ENCODE measurements at places on chromosomes 13 and 19.
A peak's percentile ranks its signal among the peaks of the same experiment; 100 is the strongest.

- no peak for DNase-seq
These were observed 18.3 kb downstream of the FBXO27 start for GRCh38 chr19:39014037-39014436.

DNA sequence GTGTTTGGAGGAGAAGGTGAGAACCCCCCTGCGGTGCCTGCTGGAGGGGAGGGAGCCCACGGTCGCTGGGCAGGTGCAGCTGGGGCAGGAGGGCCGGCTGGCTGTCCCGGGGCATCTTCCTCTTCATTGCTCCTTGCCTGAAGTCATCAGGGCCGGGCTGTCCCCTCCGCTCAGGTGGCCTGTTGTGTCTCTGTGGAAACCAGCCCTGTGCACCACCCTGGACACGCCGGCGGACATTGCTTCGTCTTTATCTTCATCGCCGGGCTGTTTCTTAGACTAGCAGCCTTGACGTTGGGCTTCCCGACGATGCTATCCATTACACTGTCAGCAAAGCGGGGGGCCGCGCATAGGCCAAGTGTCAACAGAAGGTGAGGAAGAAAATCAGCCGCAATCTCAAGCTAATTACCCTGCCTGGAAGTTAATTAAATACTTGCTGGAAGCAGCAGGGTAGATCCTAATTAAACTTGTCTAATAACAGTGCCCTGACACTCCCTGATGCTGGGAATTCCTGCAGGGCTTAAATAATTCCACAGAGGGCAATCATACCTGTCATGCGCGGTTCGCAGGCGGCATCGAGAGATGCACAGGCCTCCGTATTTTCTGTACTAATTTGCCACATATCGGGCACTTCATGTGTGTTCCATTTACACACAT is 111.4 kb upstream of the SOX1 start:
- DNase-seq: no peak

DNA sequence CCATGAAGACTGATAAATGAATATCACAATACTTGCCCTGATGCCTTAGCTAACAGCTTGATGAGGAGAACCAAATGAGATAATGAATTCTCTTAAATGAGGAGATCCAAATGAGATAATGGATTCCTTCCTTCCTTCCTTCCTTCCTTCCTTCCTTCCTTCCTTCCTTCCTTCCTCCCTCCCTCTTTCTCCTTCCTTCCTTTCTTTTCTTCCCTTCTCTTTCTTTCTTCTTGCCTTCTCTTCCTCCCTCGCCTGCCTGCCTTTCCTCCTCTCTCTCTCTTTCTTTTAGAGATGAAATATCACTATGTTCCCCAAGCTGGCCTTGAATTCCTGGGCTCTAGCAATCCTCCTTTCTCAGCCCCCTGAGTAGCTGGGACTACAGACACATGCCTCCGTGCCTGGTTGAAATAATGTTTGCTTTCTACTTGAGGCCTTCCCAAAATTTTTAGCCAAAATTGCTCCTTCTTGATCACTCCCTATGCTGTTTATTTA is 4.0 kb upstream of the SLAIN1 start:
- no peak for DNase-seq

- DNase-seq: peak; percentile 52
These were observed 43.9 kb downstream of the SIAH3 start for GRCh38 chr13:45807520-45808099.

DNA sequence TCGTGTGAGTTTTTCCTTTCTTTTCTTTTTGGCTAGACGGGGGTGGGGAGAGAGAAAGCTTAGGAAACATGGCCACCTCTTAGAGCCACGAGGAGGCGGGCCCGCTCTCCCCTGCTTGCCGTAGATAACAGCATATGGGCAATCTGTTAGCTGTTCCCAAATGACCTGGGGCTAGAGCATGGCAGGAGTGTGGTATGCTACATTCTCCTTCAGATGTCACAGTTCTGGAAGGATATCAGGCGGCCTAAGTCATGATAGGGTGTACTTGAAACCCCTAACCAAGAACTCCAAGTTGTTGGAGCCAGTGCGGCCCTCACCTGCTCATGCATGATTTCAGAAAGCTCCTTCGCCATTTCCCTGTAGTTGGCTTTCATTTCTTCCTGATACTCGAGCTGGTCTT is 44.3 kb upstream of the SLC15A1 start:
- DNase-seq: no peak

DNA sequence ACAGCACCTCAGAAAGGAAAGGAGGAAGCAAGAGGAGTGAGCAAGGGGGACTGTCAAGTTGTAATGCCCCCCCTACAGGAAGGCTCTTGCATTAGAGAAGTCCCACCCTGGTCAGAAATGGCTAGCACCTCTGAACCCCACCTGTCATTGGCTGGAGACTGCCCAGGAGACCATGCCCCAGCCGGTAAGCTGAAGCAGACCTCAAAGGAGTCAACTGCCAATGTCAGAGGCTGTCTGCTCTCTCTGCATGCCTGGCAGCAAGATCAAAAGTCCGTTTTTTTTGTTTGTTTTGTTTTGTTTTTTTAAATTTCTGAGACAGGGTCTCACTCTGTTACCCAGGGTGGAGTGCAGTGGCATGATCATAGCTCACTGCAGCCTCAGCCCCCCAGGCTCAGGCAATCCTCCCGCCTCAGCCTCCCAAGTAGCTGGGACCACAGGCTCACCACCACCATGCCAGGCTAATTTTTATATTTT is 8.1 kb upstream of the BCL3 start:
- no peak for DNase-seq

DNA sequence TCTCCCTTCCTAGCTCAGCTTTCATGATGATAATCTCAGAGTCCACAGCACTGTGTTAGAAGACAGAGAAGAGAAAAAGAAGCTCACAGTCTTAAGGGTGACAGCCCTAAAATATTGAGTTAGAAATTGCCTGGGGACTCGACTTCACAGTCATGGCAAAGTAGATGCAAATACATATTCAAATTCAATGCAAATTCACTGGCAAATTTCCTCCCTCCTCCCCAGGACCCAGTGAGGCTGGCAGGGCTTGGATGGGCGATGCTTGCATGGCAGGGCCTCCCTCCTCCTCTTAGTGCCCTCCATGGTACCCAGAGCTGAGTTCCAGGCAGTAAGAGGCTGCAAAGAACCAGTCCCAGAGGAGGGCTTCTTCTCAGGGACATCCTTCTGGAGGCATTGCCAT is 115.6 kb upstream of the UQCRFS1 start:
- no peak for DNase-seq

DNA sequence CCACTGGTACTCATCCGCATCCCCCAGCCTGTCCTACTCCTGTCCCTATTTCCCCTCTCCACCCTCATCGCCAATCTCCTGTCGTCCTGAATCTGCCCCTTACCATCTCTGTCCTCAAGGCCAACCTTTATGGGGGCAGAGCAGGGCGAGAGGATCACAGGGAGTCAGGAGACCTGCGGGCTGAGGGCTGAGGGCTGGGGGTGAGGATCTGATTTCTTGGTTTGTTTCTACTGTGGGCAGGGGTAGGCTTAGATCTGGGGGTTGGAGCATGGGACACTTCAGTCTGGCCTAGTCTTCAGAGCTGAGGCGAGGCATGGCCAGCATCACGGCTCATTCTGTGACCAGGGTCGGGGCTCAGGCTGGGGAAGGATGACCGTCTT is 16.5 kb upstream of the ERCC1 start:
- no peak for DNase-seq

GRCh38 chr13:75352641-75353327 is 129.2 kb downstream of the TBC1D4 start:
- no peak for DNase-seq

DNA sequence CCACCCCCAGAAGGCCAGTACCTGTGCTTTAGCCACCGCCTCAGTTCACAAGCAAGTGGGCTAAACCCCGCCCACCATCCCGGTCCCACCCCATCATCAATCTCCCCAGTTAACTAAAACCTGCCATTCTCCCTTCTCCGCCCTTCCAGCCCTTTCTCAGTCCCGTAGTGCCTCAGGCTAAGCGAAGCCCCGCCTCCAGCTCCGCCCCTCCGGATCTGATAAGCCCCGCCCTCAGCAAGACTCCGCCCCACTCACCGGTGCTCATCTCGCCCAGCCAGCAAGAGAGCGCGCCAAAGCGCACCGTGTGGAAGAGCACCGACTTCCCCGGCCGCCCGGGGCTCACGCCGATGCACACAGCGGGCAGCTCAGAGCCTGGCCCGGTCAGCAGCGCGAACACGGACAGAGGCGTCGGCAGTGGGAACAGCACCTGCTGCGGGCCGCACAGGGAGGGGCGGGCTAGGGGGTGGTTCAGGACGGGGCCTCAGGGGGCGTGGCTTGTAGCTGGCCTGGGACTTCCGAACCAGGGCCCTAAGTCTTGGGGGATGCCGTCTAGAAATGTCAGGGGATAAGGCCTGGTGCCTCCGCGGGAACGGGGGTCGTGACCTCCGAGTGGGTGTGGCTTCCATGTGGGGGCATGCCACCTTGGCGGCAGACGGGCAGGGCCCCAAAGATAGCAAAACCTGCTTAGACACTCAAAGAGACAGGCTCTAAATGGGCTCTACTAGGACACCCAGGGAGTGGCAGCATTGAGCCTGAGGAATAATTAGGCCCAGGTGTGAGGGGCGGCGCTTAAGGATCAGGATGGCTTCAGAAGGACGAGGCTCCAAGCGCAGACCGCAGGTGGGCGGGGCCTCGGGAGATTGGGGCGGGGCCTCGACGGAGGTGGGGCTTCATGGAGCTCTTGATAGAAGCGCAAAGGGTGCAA is 21.4 kb downstream of the MAP4K1 start:
- no peak for DNase-seq

DNA sequence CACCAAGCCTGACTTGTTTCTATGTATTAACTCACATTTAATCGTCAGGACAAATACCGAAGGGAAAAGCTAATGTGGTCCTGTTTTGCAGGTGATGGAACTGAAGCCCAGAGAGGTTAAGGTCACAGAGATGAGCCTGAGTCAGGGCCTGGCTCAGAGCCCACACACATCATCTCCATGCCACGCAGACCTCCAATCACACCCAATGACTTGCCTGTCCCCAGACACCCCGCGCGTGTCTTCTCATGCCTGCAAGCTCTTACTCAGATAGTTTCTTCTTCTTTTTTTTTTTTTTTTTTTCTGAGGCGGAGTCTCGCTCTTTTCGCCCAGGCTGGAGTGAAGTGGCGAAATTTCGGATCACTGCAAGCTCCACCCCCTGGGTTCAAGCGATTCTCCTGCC is 16.4 kb downstream of the SIX5 start:
- DNase-seq: no peak

GRCh38 chr13:99469041-99469440 is 32.2 kb upstream of the TM9SF2 start:
- no peak for DNase-seq

DNA sequence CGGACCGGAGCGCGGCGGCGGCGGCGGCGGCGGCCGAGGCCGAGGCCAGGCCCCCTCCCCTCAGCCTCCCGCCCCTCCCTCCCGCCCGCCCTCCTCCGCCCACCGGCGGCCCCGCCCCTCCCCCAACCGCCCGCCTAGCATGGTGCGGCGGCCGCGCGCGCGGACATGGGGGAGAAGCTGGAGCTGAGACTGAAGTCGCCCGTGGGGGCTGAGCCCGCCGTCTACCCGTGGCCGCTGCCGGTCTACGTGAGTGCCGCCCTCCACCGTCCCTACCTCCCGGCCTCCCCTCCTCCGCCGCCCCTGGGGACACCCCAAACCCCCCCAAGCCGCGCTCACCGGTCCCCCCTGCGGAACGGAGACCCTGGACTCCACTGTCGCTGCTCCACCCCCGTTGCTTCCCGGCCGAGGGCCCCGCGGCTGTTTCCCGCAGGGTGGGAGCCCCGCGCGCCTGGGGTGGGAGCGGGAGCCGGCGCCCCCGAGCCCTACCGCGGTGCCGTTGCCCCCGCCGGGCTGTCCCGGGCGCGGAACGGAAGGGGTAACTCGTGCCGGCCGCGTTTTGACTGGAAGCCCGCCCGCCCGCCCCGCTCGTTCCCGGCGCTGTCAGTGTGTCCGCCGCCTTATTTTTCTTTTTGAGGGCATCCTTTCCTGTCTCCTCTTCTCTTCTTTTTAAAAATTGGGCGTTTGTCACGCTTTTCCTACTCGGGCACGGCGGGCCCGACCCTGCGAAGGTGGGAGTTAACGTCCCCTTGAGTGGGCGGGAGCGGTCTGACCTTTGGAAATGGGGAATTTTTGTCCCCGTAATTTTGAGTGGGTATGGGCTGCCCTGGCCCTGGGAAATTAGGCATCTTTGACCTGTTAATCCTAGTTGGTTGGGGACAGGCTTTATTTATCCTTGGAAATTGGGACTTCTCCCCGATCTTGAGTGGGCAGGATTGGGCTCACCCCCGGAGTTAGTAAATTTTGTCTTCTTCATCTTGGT is 576 bp downstream of the DOT1L start:
- no peak for DNase-seq

- no peak for DNase-seq
These were observed 343.2 kb downstream of the KCNRG start for GRCh38 chr13:50358231-50359040.
